GM12878 (cell line): ENCODE measurements at places on chromosomes 11 and 22. TPM values are rescaled to one million over a fixed set of nuclear protein-coding genes. Genes with fewer than 3 reads are reported as not detected.

TEX12 gene
- total RNA-seq, result 0.51 TPM in 1 of 2 replicates, not detected in the other

OR10A2 gene
- total RNA-seq, result not detected in 2 replicates

ALG9 gene
- 22.5 and 22.7 TPM in 2 replicates for total RNA-seq

DNA sequence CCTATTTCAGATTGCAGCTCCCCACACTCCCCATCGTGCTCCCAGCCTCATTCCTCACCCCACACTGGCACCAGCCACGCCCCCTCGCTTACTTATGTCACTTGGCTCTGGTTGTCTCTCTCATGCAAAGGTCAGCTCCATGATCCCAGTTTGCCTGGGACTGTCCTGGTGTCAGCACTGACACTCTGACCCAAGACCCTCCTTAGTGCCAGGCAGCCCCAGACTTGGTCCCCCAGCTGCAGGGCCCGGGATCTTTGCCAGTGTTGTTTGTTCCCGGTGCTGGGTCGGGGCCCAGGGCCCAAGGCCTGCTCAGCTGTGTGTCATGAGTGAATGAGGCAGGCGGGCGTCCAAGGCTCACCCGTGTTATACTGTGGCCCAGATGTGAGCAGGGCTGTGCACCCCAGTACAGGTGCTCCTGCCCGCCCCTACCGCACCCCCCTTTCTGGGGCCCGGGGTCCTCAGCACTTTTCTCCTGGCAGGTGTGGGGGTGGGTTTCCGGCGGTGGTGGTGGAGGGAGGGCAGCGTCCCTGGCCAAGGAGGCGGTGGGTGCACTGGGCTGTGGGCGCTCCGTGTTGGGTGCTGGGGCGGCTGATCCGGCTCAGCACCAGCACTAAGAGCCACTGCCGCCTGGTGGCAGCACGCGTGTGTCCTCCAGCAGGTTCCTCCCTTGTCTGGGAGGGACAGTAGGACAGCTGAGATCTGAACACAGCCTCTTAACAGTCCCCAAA lies 19.5 kb downstream of the IL17REL start:
- DNase-seq, result no peak

DNA sequence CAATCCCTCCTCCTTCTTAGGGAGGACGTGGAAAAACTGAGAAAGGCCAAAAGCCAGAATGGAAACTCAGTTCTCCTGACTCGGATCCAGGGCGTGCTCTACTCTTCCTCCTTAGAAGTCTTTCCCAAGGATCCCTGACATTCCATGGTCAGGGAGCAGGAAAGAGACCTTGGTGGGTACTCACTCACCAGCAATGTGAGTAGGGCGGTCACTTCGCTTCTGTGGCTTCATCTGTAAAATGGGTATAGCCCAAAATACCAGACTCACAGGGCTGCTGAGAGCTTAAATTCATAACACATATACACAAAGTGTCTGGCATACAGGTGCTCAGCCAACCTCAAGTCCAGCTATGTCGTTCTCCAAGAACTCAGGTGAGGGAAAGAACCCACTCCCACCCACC lies 629 bp upstream of the KCTD17 start:
- no peak for DNase-seq

GRCh38 chr11:116654526-116654925 lies 118.3 kb downstream of the BUD13 start:
- no peak for DNase-seq

DNA sequence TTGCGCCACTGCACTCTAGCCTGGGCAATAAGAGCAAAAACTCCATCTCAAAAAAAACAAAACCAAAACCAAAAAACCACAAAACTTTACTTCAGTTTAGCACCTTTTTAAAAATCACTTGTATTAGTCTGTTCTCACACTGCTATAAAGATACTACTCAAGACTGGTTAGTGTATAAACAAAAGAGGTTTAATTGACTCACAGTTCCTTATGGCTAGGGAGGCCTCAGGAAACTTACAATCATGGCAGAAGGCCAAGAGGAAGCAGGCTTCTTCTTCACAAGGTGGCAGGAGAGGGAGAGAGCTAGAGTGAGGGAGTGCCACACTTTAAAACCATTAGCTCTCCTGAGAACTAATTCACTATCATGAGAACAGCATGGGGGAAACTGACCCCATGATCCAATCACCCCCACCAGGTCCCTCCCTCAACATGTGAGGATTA lies 261.3 kb downstream of the TMEM135 start:
- DNase-seq, result no peak

DNA sequence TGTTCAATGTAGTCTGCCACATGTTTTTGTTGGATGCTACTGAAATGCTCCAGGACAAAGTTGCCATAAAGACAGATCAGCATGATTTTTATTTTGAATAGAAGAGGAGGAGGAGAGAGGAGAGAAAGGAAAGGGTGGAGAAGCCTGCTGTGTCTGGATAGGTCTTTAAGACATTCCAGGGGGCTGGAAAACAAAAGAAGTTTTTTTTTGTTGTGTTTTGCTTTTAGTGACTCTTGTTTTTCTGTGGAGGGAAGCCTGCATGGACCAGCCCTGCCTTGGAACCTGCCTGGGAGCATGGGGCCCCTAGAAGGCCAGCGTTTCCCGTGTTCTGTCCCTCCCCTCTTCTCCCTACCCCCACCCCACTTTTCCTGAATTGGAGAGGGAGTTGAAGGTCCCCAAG lies 2.3 kb downstream of the TSPAN18 start:
- no peak for DNase-seq

DNA sequence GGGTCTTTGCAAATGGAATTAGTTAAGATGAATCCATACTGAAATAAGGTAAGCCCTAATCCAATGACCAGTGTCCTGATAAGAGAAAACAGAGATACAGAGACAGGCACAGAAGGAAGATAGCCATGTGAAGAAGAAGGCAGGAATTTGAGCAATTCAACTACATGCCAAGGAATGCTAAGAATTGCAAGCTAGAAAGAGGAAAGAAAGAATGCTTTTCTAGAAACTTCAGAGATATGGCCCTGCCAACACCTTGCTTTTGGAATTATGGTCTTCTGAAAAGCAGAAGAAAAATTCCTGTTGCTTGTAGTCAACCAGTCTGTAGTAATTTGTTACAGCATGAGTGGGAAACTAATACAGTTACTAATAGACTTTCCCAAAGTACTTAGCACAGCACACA lies 111.3 kb downstream of the SLC17A6 start:
- no peak for DNase-seq
